B cell (primary cell): ENCODE measurements at places on chromosomes 7 and 10. TPM values are rescaled to one million over a fixed set of nuclear protein-coding genes. Genes with fewer than 3 reads are reported as not detected.

The TMEM270 gene
- total RNA-seq: not detected in 2 replicates

The UBN2 gene
- total RNA-seq: 33.4 and 36.1 TPM in 2 replicates

GRCh38 chr10:31700181-31700611 lies 228.4 kb downstream of the ARHGAP12 start:
- H3K27me3 ChIP-seq: no peaks in the 10 kb centered on the region
- H3K36me3 ChIP-seq: no peaks in the 10 kb centered on the region
- DNase-seq: no peak
- H3K4me3 ChIP-seq: no peak overlapping the region

GRCh38 chr7:22613496-22613895 lies 113.5 kb upstream of the IL6 start:
- peaks cover 11% of the 10 kb centered on the region for H3K4me1 ChIP-seq
- H3K36me3 ChIP-seq: no peaks in the 10 kb centered on the region
- H3K27ac ChIP-seq: no peak overlapping the region
- no peak for DNase-seq
- H3K4me3 ChIP-seq: no peak overlapping the region

DNA sequence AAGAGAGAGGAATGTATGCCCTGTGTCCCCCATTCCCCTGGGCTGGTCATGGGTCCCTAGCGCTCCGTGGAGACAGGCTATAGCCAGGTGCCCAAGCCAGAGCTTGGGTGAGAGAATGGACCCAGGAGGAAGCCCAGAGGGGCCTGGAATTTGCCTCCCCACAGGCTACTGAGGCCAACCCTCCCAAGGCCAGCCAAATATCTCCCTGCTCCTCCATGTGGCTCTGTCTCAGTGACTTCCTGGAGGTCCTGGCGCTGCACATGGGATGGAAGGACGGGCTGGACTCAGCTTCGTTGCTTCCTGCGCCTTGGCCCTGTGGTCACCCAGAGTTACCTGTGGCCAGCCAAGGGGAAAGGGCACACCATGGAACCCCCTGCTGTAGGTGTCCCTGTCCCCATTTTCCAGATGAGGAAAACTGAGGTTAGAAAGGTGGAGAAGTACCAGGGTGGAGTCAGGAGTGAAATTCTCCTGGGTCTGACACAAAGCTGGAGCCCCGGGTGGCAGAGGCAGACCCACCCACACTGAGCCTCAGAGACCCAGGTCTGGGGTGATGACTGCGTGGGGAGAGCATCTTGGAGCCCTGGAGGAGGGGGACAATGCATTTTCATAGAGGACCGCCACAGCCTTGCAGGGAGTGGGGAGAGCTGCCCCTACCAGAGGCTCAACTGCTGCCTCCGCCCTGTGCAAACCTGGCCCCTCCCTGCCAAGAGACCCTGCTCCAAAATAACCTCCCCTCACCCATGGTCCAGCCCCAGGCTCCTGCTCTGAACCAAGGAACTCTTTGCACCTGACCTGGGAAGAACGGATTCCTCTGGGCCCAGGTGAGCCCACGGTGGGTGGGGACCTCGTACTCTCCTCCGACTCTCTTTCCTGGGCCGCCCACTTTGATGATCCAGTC lies 42.6 kb downstream of the TMEM270 start:
- H3K27ac ChIP-seq: no peak overlapping the region
- no peaks in the 10 kb centered on the region for H3K4me1 ChIP-seq
- H3K27me3 ChIP-seq: no peaks in the 10 kb centered on the region

The FAM180A gene
- not detected in 2 replicates for total RNA-seq

- H3K4me3 ChIP-seq: no peak overlapping the region
- no peaks in the 10 kb centered on the region for H3K27me3 ChIP-seq
- no peak for DNase-seq
These were observed 76.4 kb upstream of the CDC14C start for GRCh38 chr7:48847917-48848316.

The CLRN3 gene
- not detected in 2 replicates for total RNA-seq

DNA sequence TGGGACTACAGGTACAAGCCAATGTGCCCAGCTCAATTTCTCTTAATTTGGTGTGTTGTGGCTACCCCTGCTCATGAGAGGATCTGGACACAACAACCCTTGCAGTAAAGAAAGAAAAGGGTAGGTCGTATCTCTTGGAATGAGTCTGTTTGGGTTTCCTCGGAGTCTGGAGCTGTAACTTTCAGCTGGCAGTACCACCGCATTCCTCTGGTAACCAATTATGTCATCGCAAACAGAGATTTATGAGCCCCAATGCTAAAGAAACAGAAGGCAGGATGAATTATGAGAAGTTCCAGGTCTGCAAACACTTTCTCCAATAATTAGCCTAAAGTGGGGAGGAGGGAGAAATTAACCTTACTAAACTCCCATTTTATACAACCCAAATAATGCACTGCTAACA lies 186.6 kb upstream of the NRP1 start:
- H3K27me3 ChIP-seq: no peaks in the 10 kb centered on the region
- DNase-seq: no peak
- H3K36me3 ChIP-seq: no peaks in the 10 kb centered on the region
- no peaks in the 10 kb centered on the region for H3K4me1 ChIP-seq
- H3K4me3 ChIP-seq: no peak overlapping the region

- H3K27ac ChIP-seq: no peak overlapping the region
- no peaks in the 10 kb centered on the region for H3K27me3 ChIP-seq
- H3K4me3 ChIP-seq: no peak overlapping the region
- H3K36me3 ChIP-seq: no peaks in the 10 kb centered on the region
- no peak for DNase-seq
These were observed 12.1 kb downstream of the ATG9B start for GRCh38 chr7:151012031-151012692.

The ERVW-1 gene
- total RNA-seq: not detected in 2 replicates

The PRXL2A gene
- 9.4 and 11.2 TPM in 2 replicates for total RNA-seq

DNA sequence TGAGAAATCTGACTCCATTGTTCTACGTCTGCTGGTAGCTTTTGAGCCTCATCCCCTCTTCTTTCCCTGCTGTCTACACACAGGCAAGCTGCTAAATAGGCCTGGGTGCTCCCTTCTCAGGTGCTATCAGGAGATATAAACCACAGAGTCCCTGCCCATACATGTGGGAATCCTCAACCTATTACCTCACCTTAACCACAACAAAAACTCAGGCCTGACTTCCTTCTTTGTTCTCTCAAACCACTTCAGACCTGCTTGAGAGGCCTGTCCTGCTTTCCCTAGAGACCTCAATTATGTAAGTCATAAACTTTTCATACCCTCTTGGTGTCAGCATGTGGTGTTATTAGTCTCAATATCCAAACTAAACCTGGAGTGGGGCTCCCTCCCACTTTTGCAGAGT lies 75.0 kb upstream of the MAGI2 start:
- no peaks in the 10 kb centered on the region for H3K27me3 ChIP-seq
- DNase-seq: no peak
- H3K27ac ChIP-seq: no peak overlapping the region
- no peaks in the 10 kb centered on the region for H3K36me3 ChIP-seq
- no peak overlapping the region for H3K4me3 ChIP-seq
- H3K4me1 ChIP-seq: no peaks in the 10 kb centered on the region

DNA sequence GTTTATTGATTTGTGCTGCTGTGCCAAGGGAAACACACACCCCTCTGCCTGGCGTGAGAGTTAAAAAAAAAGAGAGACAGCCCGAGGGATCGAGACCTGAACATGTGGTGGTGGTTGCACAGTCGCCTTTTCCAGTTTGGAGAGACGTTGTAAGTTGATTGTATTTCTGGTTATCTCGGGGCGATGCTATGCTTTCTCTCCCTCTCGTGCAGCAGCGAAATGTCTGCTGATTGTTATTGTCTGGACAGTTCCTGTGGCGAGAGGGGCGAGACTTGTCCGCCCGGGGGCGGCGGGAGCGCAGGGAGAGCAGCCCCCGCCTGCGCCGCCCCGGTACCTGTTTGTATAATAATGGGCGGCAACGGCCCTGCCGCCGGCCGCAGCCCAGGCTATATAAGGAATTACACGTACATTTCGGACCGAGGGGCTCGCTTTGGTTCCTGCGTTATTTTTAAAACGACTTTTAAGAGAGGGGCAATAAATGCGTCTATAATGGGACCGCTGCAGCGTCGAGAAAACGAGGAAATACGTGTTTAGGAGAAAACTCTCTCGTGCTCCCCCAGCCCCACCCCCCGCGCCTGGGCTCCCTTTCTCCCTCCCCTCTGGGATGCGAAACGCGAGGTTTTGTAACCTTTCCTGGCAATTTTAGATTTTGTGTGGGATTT lies 1.7 kb downstream of the ZEB1 start:
- peak overlapping the region; percentile 90 for H3K4me3 ChIP-seq
- H3K4me1 ChIP-seq: peaks cover 13% of the 10 kb centered on the region
- H3K36me3 ChIP-seq: no peaks in the 10 kb centered on the region
- no peaks in the 10 kb centered on the region for H3K27me3 ChIP-seq
- no peak for DNase-seq

The LEP gene
- not detected in 2 replicates for total RNA-seq

DNA sequence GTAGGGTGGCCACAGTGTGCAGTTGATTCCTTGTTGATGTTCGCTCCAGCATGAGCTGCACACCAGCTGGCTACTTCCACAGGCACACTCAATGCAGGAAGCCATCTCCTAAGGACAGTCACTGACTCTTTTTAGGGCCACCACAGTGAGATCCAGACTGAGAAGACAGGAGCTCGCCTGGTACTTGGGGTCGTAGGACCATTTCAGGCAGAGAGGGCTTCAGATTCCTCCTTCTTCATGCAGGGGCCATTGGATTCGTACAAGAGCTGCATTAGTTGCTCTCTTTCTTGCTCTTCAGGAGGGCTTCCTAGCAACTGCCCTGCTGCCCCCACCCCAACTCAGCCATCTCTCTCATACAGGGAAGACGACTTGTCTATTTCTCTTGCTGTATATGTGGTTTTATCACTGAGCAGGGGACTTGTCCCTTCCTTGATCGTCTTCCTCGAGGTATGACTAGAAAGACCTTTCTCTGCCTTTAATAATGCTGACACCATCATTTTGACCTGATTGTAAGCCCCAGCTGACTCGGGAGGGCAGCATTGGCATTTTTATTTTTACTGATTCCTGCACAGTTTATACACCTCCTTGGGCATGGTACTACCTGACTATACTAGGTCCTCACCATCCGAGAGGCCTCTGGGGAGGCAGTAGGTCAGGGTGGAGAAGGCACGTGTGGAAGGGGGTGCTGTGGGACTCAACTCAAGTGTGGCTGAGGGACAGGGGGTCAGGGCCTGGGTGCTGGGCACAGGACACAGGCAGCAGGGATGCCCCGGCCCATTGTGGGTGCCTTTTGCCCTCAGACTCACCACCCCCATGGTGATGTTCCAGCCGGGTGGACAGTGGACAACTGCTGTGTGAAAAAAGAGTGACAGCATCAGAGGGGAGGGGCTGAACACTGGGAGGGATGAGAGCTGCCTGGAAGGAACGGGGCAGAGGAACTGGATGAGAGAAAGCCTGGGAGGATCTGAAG lies 136.7 kb upstream of the ZNF746 start:
- H3K4me3 ChIP-seq: no peak overlapping the region
- no peak for DNase-seq
- no peak overlapping the region for H3K27ac ChIP-seq
- H3K36me3 ChIP-seq: no peaks in the 10 kb centered on the region
- H3K27me3 ChIP-seq: no peaks in the 10 kb centered on the region

DNA sequence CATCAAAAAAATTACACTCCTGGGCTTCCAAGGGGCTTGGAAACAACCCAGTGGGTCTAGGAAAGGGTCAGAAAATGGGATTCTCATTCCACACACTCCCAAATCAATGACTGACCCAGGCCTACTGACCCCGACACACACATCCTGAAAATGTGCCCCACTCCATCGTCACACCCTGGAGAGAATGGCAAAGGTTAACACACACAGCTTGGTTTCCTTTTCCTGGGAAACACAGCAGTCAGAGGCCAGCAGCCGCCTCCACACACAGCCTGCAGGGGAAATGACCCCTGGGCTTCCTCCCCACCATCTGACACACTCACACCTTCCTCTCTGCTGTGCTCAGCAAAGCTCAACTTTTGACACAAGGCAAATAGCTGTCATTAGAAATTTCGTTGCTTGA lies 42.9 kb downstream of the SH3PXD2A start:
- H3K36me3 ChIP-seq: no peaks in the 10 kb centered on the region
- no peaks in the 10 kb centered on the region for H3K4me1 ChIP-seq
- no peak overlapping the region for H3K27ac ChIP-seq
- H3K27me3 ChIP-seq: no peaks in the 10 kb centered on the region
- DNase-seq: no peak
- no peak overlapping the region for H3K4me3 ChIP-seq

DNA sequence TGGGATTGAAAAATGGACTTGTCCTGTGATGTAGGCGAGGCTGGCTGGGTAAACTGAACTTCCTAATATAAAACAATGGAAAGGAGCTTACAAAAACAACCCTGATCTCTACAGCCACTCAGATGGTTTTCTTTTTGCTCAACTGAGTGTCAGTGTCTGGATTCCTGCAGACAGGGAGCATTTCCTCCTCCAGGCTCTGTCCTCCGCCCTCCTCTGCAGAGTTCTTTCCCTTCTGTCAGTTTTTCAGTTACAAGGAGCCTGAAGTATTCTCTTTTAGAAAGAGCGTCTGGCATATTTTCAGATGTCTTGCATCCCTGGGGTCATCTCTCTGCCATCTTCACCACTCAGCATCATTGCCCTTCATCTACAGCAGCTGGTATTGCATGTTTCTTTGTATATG lies 50.0 kb upstream of the PITRM1 start:
- no peak overlapping the region for H3K27ac ChIP-seq
- DNase-seq: no peak

- H3K4me3 ChIP-seq: no peak overlapping the region
- no peaks in the 10 kb centered on the region for H3K36me3 ChIP-seq
- DNase-seq: no peak
- H3K27ac ChIP-seq: no peak overlapping the region
- H3K27me3 ChIP-seq: no peaks in the 10 kb centered on the region
These were observed 104.0 kb downstream of the PKD1L1 start for GRCh38 chr7:47844311-47844710.

The TRPV5 gene
- not detected in 2 replicates for total RNA-seq

DNA sequence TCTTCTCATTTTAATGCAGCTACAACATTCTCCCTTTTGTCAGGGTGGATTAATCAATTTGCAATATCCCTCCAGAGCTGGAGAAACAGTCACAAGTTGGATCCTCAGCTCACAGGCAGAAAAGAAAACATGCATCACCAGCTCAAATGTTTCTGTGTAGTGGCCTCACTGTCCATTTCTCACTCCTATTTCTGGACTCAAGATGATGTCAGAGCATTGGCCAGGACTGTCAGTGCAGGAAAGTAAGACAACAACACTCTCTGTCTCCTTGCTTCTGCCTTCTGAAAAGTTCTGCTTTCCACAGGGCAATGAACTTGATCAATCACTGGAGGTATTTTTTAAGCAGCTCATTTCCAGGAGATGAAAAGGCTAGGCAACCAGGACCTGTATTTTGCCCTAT lies 8.2 kb upstream of the SVIL start:
- peaks cover 9% of the 10 kb centered on the region for H3K4me1 ChIP-seq
- no peak for DNase-seq
- H3K4me3 ChIP-seq: no peak overlapping the region
- no peaks in the 10 kb centered on the region for H3K27me3 ChIP-seq
- H3K36me3 ChIP-seq: no peaks in the 10 kb centered on the region

DNA sequence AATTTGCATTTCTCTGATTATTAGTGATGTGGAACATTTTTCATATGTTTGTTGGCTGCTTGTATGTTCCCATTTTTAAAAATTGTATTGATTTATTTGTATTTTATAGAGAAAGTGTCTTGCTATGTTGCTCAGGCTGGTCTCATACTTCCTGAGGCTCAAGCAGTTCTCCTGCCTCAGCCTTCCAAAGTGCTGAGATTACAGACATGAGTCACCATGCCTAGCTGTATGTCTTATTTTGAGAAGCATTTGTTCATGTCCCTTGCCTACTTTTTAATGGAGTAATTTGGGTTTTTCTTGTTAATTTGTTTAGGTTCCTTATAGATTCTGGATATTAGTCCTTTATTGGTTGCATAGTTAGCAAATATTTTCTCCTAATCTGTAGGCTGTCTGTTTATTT lies 214.2 kb upstream of the KAT6B start:
- no peak for DNase-seq
- no peaks in the 10 kb centered on the region for H3K27me3 ChIP-seq
- no peaks in the 10 kb centered on the region for H3K4me1 ChIP-seq
- H3K36me3 ChIP-seq: peaks cover 1% of the 10 kb centered on the region
- H3K4me3 ChIP-seq: no peak overlapping the region
